ENCODE measurements at places on chromosomes 7 and 10.
A peak's percentile ranks its signal among the peaks of the same experiment; 100 is the strongest.

GRCh38 chr7:41277561-41277960 is 425.3 kb downstream of the INHBA start:
- DNase-seq = no peak

DNA sequence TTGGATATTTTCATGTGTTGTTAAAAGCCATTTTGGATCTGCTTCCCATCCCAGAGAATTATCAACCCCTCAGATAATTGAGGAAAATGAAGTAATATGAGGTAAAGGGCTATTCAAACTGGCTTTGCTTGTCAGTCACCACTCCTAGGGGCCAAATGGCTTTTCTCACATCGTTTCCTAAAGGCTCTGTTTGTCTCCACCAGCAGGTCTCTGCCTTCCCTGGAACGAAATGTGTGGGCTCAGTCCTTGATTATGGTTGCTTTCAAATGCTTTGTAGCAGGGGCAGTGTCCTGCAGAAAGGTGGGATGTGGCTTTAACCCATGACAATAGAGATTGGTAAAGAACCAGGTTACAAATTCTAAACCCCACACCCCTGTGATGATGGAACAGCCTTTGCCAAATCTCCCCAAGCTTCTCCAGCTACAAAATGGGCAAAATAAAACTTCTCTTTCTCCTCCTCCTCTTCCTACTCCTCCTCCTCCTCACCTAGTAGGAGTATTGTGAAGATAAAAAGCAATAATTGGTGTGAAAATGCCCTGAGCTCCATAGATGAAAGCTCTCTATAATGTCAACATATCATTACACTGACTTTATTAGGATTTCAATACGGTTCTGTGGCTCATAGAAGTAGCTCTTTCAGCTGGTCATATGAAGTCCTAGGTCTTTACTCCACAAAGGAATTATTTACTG is 127.6 kb downstream of the CHN2 start:
- DNase-seq = no peak

- peak; percentile 2 for DNase-seq
These were observed 208.3 kb downstream of the CELF2 start for GRCh38 chr10:11225935-11226334.

DNA sequence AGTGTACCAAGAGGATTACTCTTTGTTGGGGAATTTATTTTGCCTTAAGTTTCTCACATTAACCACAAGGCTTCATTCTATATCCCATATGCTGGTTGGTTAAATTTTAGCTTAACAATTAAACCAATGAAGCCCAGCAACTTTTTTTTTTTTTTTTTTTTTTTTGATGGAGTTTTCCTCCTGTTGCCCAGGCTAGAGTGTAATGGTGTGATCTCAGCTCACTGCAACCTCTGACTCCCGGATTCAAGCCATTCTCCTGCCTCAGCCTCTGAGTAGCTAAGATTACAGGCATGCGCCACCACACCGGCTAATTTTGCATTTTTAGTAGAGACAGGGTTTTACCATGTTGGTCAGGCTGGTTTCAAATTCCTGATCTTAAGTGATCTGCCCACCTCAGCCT is 75.0 kb upstream of the MKX start:
- no peak for DNase-seq

DNA sequence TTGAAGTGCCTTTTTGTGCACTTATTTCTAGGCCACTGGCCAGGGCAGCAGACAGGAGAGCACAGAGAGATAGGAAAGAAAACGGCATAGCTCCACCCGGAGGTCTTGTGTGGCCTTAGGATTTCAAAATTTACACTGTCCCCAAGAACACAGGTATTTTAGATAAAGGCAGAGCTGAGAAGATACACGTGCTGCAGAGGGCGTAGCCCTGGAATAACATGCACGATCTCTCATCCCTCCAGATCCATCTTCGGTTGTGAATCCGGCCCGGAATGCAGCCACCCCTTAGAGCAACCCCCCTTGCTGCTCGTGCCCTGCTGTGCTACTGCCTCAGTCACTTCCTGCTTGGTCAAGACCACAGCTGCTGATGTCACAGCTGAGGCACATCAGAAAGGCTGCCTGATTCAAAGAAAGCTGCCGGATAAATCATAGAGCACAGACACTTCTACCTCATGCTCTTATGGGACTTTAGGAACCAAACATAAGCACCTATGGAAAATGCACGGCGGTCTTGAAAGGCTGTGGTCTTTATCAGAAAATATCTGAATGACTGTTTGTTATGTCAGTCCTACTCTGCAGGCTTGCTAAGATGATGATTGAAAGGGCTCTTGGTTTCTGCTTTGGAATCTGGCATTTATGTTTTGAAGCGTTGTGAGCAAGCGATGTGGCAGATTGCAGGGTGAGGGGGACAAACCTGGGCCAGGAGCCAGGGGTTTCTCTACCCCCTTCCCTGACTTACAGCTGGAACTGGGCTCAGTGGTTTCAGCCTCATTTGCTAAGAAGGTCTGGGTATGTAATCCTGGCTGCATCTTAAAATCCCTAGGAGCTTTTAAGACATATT is 152.0 kb downstream of the SVIL start:
- DNase-seq = no peak

DNA sequence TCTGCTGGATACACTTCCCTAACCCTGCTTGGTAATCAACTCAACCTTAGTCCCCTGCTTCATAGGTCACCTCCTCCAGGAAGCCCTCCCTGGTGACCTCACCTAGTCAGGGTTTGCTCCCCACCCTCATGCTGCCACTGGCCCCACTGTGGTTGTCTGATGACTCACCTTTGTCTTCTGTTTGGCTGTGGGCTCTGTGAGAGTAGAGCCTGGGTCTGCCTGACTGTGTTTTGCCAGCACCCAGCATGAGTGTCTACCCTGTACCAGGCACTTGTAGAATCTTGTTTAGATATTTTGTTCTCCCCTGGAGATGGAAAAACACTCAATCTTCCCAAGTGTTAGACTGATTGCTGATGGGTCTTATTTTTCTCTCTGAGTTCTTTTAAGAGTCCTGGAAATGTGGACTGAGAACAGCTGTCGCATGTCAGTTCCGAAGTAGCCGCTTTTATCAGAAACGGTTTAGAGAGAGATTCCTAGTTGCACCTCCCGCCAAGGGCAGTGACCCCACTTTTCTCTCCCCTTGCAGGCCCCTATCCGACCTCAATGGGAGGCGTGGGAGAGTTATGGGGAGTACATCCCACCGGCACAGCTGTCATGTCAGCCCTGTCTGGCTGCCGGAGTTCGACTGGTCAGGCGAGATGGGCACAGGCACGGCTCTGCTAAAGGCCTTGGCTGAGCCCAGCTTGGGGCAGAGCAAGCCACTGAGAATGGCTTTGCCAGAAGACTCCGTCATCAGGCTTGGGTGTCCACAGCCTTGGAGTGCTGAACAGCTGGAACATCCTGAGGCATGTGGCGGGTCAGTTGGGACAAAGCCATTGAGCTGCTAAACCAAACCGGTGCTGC is 134.3 kb downstream of the GRK5 start:
- DNase-seq = peak; percentile 35

DNA sequence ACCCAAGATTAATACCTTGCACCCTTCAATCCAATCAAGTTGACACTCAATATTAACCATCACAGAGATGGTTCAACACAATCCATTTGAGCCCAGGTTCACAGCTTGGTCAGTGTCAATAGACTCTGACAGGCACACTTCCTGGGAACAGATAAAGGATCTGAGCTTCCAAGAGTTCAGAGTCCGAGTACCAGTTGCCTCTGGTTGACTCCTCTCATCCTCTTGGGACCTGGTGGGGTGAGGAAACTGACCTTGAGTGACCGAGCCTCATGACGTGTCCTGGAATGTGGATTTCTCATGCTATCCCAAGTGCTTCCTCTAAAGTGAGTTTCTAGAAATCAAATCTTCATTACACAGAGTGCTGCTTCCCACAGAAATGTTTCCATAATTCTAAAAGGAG is 162.0 kb downstream of the CYP26A1 start:
- peak; percentile 15 for DNase-seq

DNA sequence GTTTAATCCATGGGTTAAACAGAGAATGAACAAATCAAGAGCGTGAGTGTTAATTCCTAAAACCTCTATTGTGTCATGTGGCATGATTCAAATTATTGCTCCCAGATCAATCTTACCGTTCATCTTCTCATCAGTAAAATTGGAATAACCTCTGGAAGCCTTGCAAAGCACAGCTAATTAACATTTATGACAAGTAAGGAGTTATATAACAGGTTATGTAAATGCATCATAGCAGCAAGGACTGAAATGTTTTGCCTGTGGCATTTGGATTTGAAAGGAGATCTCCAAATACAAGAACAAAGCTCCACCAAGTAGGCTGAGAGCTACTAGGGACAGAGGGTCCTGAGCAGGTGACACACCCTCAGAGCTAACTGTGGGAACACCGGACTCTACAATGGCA is 502.9 kb upstream of the CELF2 start:
- DNase-seq = no peak

GRCh38 chr10:101322266-101323108 is 31.5 kb upstream of the BTRC start:
- no peak for DNase-seq

GRCh38 chr10:6621536-6621935 is 41.5 kb upstream of the PRKCQ start:
- peak; percentile 33 for DNase-seq

DNA sequence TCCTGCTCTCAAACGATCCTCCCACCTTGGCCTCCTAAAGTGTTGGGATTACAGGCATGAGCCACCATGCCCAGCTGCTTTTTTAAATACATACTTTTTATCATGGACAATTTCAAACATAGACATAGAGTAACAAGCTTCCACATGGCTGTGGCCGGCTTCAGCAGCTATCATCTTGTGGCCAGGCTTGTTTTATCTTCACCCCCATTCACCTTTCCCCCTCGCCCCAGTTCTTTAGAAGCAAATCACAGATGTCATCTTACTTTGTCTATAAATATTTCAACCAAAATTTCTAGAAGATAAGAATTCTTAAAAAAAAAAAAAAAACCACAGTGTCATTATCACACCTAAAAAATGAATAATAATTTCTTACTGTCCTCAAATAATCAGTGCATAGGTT is 5.9 kb downstream of the FOXK1 start:
- DNase-seq = no peak

DNA sequence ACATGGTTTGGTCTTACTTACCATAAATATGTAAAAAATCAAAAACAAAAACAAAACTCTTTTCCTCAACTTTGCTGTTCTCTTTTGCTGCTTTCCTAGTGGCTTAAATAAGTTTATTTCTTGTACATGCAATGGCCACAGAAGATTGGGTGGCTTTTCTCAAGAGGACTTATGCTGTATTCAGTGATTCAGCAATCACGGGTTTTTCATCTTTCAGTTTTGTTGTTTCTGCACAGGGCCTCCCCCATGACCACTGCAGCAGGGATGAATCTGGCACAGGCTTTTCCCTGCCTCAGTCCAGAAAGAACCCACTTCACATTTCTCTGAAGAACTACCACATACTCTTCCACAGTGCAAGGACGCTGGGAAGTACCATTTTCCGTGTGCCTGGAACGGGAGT is 355.0 kb downstream of the RNLS start:
- DNase-seq = no peak

DNA sequence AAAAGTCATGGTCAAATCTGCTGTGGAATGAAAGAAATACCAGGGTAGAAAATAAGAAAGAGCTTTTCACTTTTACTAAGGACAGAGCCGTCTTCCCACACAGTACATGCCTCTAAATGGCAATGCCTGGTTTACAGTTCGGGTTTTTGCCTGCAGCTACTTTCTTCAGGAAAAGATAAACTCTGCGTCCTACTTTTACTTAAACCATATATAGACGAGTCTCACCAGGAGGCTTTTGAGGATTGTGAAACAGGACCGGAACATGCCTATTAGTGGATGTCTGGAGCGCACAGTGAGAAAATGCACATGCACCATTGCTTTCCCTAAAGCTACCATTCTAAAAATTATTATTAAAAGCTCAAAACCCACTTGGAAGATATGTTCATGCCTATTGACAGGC is 70.5 kb downstream of the KLF6 start:
- peak; percentile 61 for DNase-seq

DNA sequence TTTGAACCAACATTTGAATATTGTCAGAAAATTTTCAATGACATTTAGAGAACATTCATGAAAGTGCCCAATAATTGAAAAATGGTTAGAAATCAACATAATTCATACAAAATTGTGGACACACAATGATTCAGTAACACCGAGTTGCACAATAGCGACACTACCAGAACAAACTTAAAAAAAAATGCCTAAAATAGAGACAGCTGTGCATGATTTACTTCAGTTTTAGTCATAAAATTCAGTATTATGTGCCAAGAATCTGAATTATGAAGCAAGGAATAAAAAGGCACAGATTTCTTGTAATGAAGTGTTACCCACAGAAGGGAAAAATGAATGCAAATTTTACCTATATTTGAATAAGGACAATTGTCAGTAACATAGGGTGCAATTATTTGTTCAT is 396.0 kb downstream of the SEMA3D start:
- DNase-seq = peak; percentile 69

DNA sequence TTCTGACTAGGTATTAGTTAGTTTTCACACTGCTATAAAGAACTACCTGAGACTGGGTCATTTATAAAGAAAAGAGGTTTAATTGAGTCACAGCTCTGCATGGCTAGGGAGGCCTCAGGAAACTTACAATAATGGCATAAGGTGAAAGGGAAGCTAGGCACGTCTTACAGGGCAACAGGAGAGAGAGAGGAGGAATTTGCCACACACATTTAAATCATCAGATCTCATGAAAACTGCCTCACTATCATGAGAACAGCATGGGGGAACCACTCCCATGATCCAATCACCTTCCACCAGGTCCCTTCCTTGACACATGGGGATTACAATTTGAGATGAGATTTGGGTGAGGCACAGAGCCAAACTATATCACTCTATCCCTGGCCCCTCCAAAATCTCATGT is 40.6 kb upstream of the ZMYND11 start:
- DNase-seq = no peak

- no peak for DNase-seq
These were observed 957.0 kb downstream of the LRMDA start for GRCh38 chr10:76388321-76389023.

- DNase-seq = no peak
These were observed 56.5 kb upstream of the EFCAB10 start for GRCh38 chr7:105637755-105638154.

DNA sequence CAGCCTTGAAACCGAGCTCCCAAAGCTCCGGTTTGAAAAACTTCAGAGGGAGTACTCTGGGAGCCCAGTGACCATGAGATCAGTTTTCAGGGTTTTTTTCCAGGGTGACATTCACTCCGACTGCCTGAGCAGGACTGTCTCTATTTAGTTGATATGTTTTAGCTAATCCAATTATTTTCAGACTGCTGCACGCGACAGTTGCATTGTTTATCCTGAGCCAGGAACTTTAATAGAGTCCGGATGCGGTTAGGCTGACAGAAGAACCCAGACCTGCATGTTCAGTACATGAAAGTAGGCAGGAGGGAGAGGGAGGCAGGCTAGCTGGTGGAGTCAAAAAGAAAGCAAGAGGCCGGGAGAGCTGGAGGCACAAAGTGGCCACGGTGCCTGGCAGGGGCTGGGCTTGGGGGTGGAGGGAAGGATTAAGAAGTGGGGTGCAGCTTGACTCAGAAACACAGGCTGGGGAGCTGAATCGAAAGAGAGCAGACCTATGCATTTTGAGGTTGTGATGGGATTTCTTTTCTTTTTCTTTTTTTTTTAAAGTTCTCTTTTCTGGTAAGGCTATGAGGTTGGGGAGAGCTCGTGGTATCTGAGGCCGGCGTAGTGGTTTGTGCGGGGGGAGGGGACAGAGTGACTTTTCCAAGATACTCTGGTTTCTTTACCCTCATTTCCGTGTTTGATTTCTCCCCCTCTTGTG is 5.7 kb downstream of the GATA3 start:
- peak; percentile 25 for DNase-seq
